ENCODE measurements at places on chromosomes 5 and 9. TPM values are rescaled to one million over a fixed set of nuclear protein-coding genes. Genes with fewer than 3 reads are reported as not detected.

DNA sequence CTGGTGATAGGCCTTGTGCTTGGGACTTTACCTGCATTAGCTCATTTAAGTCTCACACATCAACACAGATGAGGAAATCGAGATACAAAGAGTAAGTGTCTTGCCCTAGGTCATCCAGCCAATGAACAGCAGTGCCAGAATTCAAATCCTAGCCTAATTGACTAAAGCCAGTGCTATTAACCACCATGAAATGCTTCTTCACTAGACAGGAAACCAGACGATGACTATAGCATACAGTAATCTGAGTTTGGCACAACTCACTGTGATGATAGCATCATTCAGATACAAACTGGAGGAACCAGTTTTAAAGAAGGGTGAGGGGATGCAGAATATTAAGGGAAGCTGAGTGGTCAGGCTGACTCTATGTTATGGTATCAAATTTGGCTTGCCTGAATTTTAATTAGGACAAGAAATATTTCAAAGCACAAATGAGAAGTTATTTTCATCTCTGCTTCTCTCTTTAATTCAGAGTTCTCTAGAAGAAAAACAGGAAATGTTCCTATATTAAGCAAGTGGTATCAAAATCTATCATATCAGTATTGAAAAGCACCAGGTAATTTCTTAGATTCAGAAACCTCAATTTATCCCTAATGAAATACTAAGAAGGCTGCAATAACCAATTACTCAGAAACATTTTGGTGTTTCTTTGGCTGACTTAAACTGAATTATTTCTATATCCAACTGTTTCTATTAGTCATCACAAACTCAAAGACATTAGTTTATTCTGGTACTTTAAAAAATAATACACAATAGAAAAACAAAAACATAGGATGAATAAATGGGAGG is 147.0 kb upstream of the RASA1 start:
- no peak for DNase-seq

DNA sequence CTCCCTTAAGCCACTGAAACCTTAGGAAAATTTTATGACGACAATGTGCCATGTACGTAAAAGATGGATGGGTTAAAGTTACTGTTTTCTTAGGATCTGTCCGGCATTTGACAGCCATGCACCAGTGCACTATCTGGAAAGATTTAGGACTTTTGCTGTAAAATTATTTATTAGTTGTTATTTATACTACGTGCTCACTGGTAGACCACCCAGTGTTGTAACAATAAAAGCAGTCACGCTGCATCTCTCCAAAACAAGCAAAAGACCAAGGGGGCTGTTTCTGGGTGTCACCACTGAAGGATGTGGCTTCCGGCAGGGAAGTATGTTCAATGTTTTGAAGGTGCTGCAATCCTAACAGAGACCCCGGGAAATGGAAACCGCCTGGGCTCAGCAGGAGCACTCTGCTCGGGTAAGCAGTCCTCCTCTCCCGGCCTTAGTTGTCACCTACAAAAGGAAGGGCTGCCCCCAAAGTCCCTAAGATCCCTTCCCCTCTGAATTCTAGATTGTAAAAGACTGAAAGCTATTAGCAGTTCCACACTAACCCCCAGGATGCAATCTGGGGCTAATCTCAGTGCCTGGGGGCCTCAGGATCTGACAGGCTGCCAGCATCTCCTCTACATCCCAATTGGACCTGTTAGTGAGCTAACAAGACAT is 38.6 kb downstream of the SAXO1 start:
- no peak for DNase-seq

- DNase-seq = peak; percentile 22
These were observed 3.6 kb downstream of the MGAT4B start for GRCh38 chr5:179802950-179803562.

The SH2D3C gene
- polyA plus RNA-seq = 21.1 TPM

DNA sequence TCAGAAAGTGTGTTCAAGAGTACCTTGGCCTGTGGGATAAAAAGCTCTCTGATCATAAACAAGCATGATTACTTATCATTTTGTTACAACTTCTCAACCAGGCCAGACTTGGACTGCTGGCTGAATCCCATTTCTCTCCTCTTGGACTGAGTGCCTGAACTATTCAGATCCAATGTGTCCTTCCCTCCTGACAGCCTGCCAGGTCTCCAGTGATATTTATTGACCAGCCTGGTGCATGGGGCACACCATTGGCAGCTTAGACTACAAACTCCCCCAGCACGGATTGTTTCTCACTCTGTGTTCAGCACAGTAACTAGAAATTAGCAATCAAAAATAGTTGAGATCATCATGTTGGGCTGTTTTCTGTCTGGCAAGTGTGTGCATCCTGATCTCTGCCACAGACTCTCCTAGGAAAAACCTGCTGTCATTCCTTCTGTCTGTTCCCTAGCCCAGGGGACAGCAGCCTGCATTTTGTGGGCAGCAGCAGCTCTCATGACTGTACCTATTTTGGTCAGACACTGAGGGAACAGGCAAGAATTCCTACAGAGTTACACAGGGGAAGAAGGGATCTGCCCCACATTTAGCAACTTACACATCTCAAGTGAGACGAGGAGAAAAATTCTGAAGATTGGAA is 348.1 kb downstream of the ADAMTS6 start:
- no peak for DNase-seq

DNA sequence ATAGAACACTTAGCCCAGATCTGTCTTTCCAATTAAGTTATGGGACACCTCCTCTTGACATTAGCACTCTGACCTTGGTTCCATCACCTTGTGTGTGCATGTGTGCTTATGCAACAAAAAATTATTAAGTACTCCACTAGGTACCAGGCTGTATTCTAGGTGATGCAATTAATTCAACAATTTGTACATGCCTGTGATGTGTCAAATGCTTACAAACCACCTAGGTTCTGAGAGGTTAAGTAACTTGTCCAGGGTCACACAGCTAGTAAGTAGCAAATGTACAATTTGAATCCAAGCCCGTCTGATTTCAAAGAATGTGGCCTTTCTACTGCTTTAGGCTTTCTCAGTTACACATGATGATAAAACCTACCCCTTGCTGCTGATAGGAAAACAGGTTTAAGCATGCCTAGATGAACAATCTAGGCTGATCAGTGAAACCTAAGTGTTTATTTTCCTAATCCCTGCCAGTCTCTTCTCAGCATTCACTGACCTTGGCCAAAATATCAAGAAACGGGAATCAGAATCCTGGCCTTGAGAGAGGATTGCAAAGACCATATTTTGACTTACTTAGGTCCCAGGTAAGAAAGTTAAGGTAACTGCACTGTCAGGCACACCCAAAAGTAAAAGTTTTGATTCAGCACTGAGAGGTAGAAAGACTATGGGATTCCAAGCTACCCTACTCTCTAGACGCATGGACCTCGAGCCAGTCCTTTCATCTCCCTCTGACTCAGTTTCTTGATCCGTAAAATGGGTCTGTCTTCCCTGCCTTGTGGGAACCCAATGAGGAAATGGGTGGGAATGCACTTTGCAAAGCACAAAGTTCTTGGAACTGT is 1.0 kb downstream of the TBC1D2 start:
- DNase-seq = no peak

DNA sequence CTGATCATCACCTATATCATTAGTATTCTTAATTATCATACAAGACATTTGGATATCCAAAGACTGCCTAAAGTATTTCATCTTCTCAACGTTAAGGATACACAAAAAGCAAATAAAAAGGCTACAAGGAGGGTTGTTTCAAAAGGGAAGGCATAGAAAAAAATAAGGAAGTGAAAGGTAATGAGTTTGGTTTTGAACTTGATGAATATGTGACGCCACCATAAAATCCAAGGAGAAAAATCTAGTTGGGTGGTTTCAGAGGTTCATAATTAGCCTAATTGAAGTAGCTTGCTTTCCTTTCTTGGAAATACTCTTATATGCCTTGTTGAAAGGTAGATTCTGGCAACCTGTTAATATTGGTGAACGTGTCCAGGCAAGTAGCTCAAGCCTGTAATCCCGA is 96.1 kb upstream of the SGCD start:
- DNase-seq = no peak

GRCh38 chr9:133991214-133991921 is 756 bp downstream of the VAV2 start:
- no peak for DNase-seq

GRCh38 chr9:88076286-88077070 is 61.8 kb downstream of the SPATA31C2 start:
- DNase-seq = peak; percentile 80

The SEMA6A gene
- polyA plus RNA-seq = 2.2 TPM

GRCh38 chr5:102278231-102278630 is 17.9 kb downstream of the SLCO4C1 start:
- no peak for DNase-seq

The BSPRY gene
- polyA plus RNA-seq = 0.80 TPM

DNA sequence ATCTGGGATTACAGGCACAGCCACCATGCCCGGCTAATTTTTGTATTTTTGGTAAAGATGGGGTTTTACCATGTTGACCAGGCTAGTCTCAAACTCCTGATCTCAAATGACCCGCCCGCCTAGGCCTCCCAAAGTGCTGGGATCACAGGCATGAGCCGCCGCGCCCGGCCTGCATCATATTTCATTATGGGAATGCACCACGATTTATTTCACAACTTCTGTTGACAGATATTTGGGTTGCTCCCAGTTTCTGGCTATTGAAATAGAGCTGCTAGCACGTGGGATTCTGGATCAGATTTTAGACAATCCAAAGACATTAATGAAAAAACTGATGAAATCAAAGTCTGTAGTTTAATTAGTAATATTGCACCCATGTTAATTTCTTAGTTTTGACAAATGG is 48.4 kb upstream of the FUBP3 start:
- DNase-seq = peak; percentile 75

The GFPT2 gene
- 4.1 TPM for polyA plus RNA-seq

The HRCT1 gene
- 6.3 TPM for polyA plus RNA-seq

DNA sequence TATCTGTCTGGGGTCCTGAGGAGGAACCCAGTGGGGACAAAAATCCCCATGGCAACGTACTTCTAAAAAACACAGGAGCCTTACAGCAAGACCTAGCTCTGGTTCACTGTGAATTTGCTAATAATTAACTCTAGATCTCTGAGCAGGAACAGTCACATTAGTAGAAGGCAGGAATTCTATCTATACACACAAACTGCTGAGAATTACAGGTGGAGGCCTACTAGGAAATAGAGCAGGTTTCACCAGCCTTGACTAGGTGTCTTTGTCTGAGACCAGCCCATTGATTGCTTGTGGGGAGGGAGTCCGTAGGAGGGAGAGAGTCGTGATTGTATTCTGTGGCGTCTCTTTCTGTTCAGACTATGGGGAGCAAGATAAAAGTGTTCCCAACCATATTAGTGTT is 44.8 kb downstream of the PRLR start:
- DNase-seq = no peak

The ZNF658 gene
- 1.8 TPM for polyA plus RNA-seq

The ANKRD34B gene
- polyA plus RNA-seq = not detected

The LRRTM2 gene
- polyA plus RNA-seq = 0.06 TPM

The CNTFR gene
- 2.2 TPM for polyA plus RNA-seq

The DNM1 gene
- polyA plus RNA-seq = 2.2 TPM

The SPRY4 gene
- polyA plus RNA-seq = 7.2 TPM

GRCh38 chr9:93431539-93432105 is 19.9 kb upstream of the FAM120A start:
- no peak for DNase-seq

The DELE1 gene
- 59.1 TPM for polyA plus RNA-seq

- no peak for DNase-seq
These were observed 46.9 kb upstream of the TCERG1 start for GRCh38 chr5:146400201-146400600.

GRCh38 chr5:65819905-65820240 is 97.9 kb downstream of the NLN start:
- DNase-seq = no peak
